Posterior vena cava (tissue), 2 donors: ENCODE measurements at places on chromosomes 11 and 22. TPM values are rescaled to one million over a fixed set of nuclear protein-coding genes. Genes with fewer than 3 reads are reported as not detected.

DNA sequence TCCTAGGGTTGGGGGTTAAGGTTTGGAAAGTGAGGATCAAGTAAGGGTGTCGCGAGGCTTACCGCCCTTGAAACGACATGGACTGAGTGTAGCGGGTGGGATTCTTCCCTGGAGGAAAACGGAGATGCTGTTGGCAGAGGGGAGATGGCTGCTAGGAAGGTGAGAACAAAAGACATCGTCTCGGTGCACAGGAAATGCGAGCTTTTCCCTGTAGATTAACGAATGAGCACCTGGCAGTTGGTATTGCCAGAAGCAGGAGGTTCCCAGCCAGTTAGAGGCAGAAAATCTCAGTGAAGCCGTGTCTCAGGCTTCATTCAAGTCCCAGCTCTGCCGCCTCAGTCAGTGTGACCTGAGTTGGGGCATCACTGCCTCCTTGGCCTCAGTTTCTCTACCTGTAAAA lies 1.4 kb upstream of the LHFPL7 start:
- DNase-seq = no peak

GRCh38 chr11:68164437-68164836 lies 43.2 kb upstream of the CHKA start:
- DNase-seq = no peak

DNA sequence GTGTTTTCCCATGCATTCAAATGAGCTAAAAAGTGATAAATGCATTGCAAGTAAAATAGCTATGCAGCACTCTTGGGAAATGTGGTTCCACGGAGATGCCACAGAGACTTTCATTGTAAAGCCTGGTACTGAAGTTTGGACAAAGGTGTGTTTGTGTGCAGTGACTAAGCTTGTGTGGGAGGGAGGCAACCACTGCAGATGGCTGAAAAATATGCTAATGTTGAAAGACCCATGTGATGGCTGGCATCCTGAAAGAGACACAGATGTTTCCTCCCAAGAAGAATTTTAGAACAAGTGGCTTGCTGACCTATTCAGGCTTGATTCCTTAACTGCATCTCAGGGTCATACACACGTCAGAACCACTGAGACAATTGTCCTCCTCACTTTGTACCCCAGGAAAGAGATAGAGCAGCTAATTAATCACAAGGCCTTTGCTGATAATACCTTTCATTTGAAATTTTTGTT lies 73.8 kb downstream of the FAM76B start:
- DNase-seq = no peak

DNA sequence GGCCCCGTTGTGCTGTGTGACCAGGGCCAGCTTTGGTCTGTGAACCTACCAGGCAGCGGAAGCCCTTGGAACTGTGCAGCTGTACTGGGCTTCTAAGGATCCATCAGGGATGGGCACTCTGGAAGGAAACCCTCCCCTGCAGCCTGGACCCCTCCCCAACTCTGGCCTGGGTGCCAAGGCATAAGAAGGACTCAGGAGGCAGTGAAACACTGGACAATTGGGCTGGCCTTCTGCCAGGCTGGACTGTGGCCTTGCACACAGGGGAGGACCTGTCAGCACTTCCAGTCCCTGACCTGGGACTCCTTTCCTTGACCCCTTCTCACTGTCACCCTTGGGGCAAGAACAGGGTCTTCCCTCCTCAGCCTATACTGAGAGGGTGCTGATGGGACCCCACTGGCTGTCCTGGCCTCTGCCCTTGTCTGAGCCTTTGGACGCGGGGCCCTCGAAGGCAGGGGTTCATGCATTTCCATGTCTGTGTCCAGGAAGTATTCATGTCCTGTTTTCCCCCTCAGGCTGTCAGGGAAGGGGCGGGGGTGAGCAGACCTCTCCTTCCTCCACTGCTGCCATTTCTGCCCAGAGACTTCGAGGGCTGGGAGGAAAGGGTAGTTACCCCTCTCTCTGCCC lies 39.6 kb downstream of the PDE2A start:
- no peak for DNase-seq

GRCh38 chr11:71454470-71455113 lies 1.6 kb downstream of the NADSYN1 start:
- peak; percentile 19 for DNase-seq

DNA sequence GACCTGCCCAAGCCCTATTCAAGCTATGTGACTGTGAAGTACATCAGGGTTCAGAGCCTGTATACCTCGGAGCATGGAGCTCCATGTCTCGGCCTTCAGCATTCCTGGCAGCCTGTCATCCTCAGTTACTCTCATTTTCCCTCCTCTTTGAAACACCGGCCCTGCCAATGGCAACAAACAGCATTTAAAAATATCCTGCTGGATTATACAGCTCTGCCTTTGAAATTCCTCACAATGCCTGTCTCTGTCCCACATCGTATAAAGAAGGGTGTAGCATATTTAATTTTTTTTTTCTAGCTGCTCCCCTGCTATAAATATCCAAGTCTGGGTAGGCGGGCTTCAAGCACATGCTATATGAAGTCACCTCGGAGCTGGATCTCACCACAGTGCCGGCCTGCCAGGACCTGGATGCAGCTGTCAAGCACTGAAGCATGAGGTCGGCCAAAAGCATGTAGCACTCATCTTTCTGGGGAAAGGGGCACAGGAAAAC lies 11.8 kb downstream of the ABTB2 start:
- no peak for DNase-seq

DNA sequence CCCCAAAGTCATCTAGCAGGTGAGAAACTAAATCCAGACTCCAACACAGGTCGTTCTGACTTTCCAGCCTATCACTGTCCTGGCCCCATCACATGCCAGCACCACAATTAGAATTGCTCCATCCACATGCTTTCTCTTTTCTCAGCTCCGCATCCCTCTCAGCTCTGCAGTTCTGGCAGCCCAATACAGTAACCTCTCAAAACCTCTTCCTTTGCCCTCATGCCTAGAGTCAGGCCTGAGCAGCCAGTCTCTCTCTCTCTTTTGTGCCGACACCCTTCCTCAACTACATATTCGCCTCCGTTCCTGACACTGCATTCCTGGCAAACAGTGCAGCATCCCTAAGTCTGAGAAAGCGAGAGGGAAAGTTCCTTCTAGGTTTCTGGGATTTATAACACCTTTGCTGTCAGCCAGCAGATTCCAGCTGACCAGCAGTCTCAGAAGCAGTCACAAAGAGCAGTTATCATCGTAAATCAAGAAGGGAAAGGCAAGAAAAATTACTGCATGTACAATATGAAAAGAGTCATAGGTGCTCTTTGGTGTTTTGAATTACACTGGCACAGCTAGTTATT lies 258.0 kb downstream of the FAT3 start:
- DNase-seq = no peak

- peak; percentile 91 for DNase-seq
These were observed 2.2 kb upstream of the CD151 start for GRCh38 chr11:830295-831117.

DNA sequence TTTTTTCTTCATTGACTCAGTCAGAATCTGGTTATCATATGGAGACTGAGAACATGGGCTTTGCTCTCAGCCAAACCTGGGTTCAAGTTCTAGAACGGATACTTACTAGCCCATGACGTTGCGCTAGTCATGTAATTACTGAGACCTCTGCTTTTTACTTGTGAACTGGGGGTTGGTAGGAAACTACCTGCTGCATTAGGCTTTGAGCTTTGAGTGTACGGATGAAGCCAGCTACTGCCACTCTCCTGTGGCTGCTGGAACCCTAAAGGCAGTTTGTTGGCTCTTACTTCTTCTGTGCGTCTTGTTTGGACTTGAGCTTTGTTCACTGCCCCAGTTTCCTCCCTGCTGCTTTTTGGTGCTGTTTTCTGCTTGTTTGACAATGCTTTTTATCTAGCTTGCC lies 18.1 kb downstream of the PPP6R2 start:
- DNase-seq = no peak

GRCh38 chr11:17542249-17542648 lies 2.0 kb downstream of the USH1C start:
- peak; percentile 61 for DNase-seq

DNA sequence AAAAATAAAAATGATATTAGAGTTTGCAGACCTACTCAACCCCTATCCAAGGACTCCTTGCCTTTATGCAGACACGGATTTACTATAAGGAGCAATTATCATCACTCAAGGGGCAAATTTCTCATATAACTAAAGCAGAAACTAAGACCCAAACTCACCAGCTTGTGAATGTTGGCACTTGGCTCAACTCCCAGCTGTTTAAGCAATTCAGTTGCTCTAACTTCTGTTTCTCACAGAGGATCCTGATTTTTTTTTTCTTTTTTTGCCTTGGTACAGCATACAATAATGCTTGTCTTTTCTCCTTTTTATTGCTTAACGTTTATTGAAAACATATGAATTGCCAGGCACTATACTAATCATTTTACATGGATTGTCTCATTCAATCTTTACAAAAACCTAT lies 9.6 kb upstream of the CBLIF start:
- no peak for DNase-seq

- DNase-seq = no peak
These were observed 1.3 kb upstream of the MLC1 start for GRCh38 chr22:50086526-50086925.

DNA sequence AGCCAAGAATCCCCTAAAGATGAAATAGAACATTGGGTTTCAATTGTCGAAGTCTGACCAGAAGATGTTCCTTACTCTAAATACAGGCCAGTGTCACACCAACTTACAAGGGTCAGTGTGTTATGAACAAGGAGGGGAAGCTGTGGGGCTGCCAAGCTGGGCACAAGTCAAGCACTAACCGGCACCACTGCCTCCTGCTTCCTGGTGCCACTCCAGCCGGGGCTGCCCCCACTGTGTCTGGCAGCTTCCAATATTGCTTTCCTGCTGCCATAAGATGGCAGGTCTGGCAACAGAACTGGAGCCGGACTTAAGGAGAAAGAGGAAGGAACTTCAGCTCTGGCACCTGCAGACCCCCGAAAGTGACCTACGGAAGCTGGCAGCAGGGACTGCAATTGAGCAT lies 13.7 kb upstream of the VPS37C start:
- no peak for DNase-seq

DNA sequence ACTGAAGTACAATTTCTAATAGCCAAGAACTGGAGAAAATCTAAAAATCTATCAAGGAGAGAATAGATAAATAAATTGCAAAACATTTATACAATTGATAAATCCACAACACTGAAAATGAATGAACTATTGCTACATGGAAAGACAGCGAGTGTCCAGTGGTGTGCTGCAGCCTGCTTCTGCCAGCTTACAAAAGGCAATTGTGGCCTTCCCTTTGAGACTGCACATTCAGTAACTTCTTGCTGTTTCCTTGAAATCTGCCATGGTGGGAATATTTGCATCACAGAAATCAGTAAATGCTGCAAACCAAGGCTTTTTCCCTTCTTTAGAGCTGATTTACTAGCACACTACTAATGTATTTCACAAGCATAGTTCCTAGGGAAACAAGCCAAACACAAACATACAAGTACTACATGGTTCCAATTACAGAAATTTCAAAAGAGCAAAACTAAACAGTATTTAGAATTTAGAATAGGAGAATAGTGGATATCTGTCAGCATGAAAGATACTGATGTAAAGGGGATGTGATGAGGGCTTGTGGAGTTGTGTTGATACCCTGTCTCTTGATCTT lies 76.9 kb upstream of the TRIM77 start:
- DNase-seq = no peak

DNA sequence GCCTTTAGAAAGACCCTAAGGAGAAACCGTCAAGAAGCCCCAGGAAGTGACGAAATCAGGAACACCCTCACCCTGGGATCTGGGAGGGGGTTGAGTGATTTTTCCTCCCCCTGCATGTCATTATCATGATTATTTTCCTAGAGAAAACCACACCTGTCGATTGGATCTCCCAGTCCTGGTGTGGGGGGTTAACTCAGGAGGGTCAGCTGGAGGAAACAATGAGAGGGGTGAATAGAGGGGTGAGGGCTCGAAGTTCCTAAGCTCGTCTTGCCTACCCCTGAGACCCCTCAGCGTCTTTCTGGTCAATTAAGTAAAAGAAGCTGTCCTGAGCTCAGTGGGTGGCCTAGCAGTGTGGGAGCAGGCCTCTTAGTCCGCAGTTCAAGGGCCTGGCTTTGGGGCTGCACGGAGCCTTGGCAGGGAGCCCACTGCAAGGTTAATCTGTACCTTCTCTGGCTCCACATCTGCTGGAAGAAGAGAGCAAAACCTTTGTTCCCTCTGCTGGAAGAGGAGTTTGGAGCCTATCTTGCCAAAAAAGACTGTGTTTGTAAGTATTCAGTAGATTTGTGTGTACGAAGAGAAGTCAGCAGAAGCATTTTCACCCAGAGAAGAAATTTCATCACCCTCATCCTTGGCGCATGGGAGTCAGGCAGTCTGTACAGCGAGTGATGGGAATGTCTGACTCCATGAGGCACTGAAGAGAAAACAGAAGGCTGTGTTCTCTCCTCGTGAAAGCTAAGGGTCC lies 34.2 kb upstream of the FTH1 start:
- DNase-seq = no peak

DNA sequence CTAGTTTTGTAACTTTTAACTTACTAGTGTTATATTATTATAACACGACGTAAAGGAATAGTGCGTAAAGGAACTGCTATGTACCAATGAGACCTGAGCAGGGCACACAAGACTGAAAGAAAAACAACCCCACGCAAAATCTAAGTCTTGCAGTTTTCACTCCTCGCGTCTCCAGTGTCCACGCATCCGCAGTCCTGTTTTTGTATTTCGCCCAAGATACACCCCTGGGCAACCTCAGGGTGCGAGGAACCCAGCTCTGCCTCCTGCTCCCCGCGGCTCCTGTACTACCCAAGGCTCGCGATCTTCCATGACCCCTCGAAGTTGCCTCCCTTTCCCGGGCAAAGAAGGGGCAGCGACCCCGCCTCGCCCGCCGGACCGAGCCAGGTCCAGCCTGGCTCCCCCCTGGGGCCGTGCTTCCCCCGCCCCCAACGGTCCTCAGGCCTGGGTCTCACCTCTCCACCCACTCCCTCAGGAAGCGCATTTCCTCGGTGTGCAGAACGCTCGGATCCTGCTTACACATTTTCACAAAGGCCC lies 393 bp downstream of the ST13 start:
- DNase-seq = peak; percentile 86

DNA sequence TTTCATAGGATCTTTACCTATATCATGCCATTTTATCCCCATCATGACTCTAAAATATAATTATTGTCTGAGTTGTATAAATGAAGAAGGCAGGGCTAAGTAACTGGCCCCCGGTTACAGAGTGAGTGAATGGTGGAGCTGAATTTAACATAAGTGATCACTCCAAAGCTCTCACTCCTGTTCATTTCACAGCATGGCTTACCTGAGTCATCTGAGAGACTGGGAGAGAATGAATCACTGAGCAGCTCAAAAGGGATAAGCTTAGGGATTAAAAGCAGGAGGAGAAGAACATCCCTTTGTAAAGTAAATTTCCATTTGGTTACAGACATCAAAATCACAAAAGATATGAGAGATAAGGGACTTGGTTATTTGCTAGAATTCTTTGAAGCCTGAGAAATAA lies 294.0 kb upstream of the CTSC start:
- DNase-seq = no peak

NCAM1 gene
- 134 TPM for total RNA-seq

IGLL1 gene
- not detected for total RNA-seq

FGF4 gene
- total RNA-seq = not detected

ANGPTL5 gene
- 6.8 TPM for total RNA-seq

HSCB gene
- 10.6 TPM for total RNA-seq

VWCE gene
- total RNA-seq = 2.9 TPM

CATSPER1 gene
- total RNA-seq = 0.24 TPM

PAX6 gene
- not detected for total RNA-seq

ALDH3B1 gene
- total RNA-seq = 11.2 TPM

TH gene
- total RNA-seq = not detected

HIC2 gene
- 3.8 TPM for total RNA-seq

NDUFV1 gene
- 112 TPM for total RNA-seq

NPAS4 gene
- total RNA-seq = 6.5 TPM

MAPK8IP2 gene
- 0.24 TPM for total RNA-seq

SLC7A4 gene
- total RNA-seq = 8.9 TPM
